ENCODE measurements at places on chromosomes 4 and X.

- DNase-seq, result peak; percentile 15
These were observed 56.3 kb downstream of the ZAR1 start for GRCh38 chr4:48546336-48546735.

DNA sequence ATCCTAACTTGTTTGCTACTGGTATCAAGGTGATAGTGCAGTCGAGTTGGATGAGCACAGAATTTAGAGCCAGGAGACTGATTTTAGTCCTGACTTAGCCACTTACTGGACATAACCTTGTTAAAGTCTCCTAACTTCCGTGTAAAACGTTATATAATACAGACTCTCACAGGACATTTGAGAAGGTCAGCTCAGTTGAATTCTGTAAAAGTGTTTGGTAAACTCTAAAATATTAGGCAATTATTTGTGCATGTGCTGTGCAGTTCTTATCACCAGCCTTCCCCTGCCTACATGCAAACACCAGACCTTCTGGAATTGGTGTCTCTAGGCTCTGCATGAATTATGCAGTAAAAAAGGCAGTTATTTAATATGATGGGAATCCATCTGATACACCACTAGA is 45.4 kb downstream of the FNIP2 start:
- no peak for DNase-seq

DNA sequence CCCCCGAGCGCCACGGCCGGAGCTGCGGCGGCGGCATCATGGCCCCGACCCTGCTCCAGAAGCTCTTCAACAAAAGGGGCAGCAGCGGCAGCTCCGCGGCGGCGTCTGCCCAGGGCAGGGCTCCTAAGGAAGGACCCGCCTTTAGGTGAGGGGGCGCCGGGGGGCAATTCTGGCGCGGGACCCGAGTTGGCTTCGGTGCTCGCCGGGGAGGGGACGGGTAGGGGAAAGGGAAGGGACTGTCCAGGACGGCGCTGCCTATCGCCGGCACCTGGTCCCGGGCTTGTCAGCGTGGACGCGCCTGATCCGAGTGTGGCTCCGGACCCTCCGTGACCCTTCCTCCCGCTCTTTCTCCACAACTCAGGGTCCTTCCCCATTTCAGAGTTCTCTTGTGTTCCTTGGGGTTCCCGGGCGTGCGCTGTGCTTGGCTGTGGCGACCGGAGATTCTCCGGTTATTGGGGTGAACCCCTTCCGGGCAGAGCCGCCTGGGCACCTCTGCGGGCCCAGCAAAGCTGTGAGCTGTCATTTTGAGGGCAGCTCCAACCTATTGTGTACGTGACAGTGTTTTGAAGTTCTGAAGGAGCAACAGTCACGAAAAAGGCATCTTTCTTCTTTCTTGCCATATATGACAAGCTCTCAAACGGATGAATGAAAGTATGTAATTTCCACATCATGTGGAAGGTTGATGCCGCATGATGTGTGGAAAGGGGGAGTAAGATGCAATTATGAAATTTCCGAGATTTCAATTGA is 522 bp downstream of the FNIP2 start:
- DNase-seq, result peak; percentile 54

DNA sequence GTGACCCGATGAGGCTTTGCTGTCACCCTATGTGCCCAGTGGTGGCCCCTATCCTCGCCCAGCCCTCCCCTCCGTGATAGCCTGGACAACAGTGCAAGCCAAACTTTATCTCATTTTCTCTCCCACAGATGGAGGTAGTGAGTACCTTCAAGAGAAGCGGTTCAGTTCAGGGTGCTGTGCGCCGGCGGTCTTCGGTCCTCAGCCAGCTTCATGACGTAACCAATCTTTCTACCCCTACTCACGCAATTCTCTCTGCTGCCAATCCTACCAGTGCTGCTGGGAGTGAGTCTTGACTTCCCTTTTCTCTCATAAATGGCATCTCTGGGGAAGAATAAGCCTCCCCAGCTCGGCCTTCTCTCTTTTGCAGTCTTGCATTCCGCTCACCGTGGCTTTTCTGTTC is 29.5 kb downstream of the CCNQ start:
- no peak for DNase-seq

DNA sequence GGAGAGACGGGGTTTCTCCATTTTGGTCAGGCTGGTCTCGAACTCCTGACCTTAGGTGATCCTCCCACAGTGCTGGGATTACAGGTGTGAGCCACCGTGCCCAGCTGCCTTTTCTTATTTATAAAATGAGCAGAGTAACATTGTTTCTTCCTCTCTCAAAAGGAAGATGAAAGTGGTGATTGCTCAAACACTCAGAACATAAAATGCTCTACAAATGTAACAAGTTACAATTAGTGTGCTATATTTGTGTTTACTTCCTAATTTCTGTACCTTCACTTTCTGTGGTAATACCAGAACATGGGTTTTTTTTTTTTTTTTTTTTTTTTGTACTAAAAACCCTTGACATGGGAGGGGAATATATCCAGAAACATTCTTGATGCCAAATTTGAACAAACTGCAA is 197.9 kb downstream of the MGST2 start:
- no peak for DNase-seq

DNA sequence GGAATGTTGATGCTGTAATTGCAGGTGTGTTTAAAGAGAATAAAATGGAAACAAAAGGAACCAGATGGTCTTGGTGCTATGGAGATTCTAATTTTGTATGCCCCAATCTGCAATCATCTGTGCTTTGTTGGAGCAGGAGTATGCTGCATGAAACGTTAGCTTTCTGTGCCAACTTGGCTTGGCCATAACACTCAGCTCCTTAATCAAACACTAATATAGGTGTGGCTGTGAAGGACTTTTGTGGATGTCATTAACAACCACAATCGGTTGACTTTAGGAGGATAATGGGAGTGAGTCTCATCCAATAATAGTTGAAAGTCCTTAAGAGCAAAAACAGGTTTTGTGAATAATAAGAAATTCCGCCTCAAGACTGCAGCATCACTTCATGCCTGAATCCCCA is 399.2 kb downstream of the NLGN4X start:
- DNase-seq, result no peak

- DNase-seq, result no peak
These were observed 94.6 kb downstream of the F11 start for GRCh38 chr4:186360551-186360950.

DNA sequence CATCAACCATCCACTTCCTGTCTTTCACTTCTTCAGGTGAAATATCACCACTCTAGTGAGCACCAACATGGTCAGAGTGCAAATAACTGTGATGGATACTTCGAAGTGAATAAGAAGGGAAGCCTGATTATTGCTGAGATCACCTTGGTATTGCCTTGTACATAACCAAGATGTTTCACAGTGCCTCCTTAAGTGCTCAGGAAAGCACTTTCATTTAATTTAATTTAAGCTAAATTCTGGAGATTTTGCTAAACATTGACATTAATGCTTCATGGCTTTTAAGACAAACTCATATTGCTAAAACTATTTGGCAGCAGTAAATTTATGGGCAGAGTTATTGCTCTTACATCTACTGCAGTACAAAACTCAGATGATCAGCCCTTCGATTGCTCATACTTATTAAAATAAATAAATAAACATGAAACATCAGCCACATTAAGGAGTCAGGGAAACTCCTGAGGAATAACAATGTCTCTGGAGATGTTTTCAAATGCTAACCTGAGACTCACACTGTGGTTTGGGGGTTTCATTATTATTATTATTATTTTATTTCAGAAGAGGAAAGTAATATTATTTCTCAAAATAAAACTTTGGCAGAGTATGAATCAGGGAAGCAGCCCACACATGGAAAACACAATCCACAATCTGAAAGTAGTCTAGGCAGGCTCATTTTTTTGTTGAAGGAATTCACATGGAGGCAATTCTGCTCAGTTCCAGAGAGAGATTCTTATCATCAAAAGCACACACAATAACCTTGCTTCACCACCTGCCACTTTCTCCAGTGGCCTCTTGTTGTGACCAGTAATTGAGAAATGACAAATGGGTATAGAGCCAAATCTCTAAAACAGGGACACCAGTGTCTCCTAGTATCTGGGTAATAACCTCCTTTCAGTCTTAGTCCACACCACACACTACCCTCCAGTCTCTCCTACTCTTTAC is 344.2 kb downstream of the MAPK10 start:
- DNase-seq, result no peak

DNA sequence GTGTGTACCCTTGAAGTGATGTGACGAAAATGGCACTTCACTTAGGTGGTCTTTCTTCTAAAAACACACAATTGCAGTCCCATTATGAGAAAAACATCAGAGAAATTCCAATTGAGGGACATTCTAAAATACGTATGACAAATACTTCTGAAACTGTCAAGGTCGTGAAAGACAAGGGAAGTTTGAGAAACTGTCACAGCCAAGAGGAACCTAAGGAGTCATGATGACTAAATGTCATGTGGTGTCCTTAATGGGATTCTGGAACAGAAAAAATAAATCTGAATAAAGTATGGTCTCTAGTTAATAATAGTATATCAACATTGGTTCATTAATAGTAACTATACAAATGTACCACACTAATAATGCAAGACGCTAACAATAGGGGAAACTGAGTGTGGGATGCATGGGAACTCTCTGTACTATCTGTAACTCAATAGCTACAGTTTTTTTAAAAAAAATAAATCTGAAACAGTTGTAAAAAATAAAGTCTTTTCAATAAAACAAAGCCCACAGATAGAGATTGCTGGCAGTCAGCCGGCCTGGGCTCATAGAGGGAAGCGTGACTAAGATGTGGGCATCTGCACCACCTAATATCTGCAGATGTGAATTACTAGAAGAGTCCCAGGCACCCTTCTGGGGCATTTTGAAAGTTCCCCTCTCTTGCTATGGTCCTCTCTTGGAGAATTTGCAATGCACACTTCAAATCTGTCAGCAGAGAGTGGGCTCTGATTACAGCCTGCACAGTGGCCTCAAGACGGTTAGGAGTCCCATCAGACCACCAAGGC is 47.6 kb downstream of the MID1IP1 start:
- DNase-seq, result no peak

GRCh38 chr4:153265306-153266047 is 61.2 kb downstream of the TRIM2 start:
- no peak for DNase-seq

- no peak for DNase-seq
These were observed 94.4 kb downstream of the GRIA2 start for GRCh38 chr4:157314906-157315305.

GRCh38 chr4:186553717-186554116 is 1.6 kb downstream of the MTNR1A start:
- no peak for DNase-seq
